Fibroblast of skin of abdomen (primary cell): ENCODE measurements at places on chromosomes 4 and X.

GRCh38 chr4:110046588-110047049 lies 133.9 kb downstream of the EGF start:
- peak; percentile 59 for DNase-seq

GRCh38 chrX:152418025-152418424 lies 33.1 kb downstream of the GABRA3 start:
- DNase-seq = no peak

DNA sequence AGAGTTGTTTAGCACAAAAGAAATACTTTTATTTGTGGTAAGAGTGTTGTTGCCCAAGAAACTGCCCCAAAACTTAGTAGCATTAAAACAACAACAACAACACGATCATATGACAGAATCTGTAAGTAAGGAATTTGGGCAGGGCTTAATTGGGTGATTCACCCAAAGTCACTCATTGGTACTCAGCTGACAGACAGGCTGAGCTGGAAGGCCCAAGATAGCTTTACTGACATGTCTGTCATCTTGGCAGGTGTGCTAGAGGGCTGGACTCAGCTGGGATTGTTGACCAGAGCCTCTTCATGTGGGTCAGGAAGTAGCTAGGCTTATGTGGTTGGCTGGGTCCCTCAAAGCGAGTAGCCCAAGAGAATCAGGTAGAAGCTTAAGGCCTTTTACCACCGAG lies 52.3 kb downstream of the KIAA0232 start:
- DNase-seq = no peak

GRCh38 chrX:13747836-13748235 lies 13.3 kb downstream of the OFD1 start:
- peak; percentile 58 for DNase-seq

DNA sequence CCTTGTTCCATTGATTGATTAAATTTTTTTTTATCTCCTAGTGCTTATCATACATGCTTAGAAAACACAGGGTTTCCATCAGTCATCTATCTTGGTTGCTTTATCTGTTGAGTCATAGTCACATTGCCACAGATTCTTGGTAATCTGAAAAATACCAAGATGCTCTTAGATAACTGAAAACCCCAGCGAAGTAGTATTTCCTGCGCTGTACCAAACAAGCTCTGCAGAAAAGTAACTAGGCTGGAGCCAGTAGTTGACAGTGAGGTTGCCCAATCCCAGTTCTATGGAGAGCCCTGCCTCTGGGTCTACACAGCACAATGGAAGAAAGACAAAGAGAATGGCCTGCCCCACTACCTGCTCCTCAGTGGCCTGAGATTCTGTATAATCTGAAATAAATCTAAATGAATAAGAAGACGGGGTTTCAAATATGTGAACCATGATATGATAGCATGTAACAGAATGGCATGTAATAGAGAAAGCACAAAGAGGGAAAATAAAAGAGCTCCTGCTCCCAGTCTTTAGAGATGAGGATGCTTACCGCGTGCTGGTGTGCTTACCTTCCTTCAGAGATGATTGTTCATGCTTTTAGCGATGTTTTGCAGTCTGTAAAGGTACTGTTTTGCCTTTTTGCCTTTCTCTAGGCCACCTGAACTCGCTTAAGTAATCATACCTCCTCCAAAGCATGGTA lies 55.3 kb upstream of the RAPGEF2 start:
- DNase-seq = peak; percentile 14

- peak; percentile 36 for DNase-seq
These were observed 50.1 kb downstream of the RASGEF1B start for GRCh38 chr4:81421346-81422218.

DNA sequence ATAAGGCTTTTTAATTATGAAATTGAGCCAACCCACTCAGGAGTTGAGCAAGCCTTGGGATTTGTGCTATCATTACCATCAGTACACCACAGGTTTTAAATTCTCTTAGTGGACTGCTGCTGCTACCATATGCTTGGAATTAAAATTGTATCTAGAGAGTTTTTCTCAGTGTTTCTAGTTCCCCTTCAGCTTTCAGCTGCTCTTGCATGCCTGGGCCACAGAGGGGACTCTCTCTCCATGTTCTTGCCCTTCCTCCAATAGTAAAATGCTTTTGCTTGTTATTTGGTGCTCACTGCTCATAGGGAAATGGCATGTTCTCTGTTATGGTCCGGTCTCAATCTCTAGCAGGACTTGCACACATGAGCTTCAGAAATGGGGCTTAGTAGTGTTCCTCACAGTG lies 101.9 kb downstream of the IGSF1 start:
- DNase-seq = no peak

DNA sequence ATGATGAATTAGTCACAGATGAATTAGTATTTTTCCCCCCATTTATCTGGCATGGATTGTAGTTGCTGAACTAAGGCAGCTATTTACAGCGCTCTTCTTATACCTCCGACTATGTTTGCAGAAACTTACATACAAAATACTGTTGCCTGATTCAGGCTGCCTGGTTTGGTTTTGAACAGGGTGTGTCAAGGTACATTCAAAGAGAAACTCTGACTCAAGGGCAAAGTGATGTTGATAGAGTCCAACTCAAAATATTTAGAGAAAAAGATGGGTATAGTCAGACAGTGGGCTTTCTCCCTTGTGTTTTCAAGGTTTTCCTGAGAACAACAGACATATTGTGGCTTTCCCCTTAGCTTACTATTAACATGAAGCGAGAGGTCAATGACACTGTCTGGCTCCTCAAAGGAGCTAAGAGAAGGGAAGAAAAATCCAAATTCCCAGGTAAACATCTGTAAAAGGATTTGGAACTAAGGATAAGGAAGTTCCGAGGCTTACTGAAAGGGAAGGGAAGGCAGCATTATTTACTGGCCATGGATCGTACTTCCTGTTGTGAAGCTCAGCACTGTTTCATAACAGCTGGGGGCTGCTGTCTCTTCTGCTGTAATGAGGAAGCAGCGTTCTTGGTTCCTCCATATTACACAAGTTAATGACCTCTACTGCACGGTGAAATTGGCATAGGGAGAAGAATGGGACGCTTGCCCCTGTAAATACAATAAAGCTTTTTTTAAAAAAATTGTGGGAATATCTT lies 30.9 kb downstream of the FAM9C start:
- no peak for DNase-seq

DNA sequence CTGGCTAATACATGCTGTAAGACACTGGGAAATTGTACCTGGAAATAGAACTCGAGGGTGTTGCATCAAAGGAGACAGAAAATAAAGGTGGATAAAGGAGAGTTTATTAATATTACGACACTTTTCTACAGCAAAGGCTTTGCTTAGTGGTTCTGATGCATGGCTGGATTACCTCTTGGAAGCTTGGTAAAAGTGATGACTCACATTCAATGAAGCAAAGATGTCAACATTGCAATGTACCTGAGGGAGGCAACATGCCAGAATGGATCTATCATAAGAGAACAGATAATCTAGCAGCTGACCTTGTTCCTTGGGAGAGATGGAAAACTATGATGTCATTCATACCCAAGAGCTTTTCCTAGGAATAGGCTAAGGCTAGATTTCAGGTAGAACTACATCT lies 735.1 kb upstream of the DIAPH2 start:
- no peak for DNase-seq
